ENCODE measurements at places on chromosomes 12 and 14.

DNA sequence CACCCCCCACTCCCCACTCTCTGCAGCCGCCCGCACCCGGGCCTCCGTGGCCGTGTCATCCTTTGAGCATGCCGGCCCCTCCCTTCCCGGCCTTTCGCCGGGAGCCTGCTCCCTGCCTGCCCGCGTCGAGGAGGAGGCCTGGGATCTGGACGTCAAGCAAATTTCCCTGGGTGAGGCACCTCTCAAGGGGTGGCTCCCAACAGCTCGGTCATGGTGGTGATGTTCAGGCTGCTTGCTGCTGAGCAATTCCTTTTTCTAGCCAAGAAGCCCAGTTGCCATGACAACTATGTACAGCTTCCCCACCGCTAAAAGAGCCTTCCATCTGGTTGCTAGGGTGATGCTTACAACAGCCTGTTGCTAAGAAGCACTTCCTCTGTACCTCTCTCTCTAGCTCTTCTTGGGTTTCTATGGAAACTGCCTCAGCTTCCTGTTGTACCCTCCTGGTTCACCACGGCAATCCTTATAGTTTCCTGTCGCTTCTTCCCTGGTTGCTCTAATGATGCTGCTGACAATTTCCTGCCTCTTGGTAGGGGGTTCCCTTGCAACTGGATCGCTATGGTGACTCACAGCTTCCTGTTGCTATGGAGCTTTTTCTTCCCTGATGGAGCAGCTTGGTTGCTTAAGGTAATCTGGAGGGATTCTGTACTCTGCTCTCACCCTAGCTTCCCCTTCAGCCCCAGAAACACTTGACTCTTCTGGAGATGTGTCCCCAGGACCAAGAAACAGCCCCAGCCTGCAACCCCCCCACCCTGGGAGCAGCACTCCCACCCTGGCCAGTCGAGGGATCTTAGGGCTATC is 11.0 kb downstream of the ZNF219 start:
- DNase-seq = no peak

DNA sequence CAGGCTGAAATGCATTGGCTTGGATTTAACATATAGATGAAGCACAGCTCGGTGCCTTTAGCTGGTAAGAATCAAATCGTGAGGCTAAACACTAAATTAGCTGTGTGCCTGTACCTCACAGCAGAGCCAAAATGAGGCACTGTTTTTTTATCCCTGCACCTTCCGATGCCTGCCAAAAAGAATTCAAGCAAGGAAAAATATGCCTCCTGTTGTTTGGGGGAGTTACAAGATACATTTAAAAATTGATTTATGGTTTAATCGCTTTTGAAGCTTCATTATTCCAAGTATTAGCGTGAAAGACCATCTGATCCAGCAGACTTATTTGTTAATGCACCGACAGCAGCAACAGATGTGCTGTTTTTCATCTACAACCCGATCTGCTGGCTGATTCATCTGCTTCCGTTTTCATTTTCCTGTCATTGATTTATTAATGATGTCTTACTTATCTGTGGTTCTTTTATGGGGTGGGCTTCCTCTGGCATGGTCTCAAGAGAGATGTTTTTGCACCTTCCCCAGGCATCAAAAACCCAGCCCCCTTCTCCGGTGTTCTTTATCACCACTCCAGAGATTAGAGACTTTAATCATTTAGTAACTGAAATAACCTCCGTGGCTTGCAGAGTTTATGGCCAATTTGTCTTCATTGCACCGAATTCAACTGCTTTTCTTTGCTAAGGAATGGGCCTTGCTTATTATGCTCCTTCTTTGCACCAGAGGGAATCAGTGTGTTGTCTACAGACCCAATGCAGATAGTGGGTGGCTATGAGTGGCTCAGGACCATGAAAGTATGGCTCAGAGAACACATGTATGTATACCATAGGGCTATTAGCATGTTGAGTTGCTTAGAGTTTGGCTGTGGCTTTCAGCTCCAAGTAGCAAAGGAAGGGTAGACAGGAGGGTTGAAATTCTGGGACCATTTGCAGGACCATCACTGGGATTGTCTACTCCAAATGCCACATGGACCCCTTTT is 166.8 kb upstream of the TMEM260 start:
- no peak for DNase-seq

GRCh38 chr12:40622246-40622838 is 69.9 kb upstream of the CNTN1 start:
- peak; percentile 63 for DNase-seq

- DNase-seq = no peak
These were observed 10.2 kb downstream of the TRPV4 start for GRCh38 chr12:109822951-109823411.

GRCh38 chr12:92971859-92972524 is 42.9 kb upstream of the EEA1 start:
- no peak for DNase-seq

DNA sequence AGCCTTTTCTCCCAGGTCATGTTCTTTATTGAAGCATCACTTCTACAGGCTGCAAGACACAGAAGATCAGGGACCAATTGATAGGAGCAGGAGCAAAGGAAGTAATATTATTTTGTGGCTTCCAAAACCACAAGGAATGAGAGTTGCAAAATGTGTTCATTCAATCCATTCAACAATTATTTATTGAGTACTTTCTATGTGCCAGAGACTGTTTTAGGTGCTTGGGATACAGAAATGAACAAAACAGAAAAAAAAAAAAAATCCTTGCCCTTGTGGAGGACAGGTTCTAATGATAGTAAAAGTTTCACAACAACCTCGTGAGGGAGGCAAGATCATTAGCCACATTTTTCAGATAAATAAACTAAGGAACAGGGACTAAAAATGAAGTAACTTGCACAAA is 20.1 kb upstream of the DACT1 start:
- no peak for DNase-seq

GRCh38 chr14:88856786-88857366 is 32.4 kb downstream of the TTC8 start:
- no peak for DNase-seq

GRCh38 chr14:74524076-74524811 is 30.7 kb downstream of the ISCA2 start:
- no peak for DNase-seq

GRCh38 chr14:96958057-96958456 is 160.9 kb downstream of the VRK1 start:
- no peak for DNase-seq

GRCh38 chr12:89180496-89180895 is 171.8 kb downstream of the DUSP6 start:
- DNase-seq = no peak

- peak; percentile 40 for DNase-seq
These were observed 1.2 kb downstream of the PPP1CC start for GRCh38 chr12:110741341-110742095.

GRCh38 chr14:36161776-36162175 is 14.7 kb downstream of the PTCSC3 start:
- no peak for DNase-seq

DNA sequence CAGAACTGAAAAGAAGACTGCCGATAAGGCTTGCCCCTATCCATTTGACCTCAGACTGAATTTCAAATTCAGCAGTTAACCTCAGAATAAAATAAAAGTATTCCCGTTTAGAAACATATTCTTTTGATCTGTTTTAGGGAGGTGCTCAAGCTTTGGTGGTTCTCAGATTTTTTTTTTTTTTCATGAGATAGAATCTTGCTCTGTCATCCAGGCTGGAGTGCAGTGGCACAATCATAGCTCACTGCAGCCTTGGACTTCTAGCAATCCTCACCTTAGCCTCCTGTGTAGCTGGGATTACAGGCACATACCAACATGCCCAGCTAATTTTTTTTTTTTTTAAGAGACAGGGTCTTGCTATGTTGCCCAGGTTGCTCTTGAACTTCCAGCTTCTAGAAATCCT is 15.5 kb downstream of the AEBP2 start:
- no peak for DNase-seq

- no peak for DNase-seq
These were observed 17.2 kb upstream of the ELK3 start for GRCh38 chr12:96177013-96177412.

DNA sequence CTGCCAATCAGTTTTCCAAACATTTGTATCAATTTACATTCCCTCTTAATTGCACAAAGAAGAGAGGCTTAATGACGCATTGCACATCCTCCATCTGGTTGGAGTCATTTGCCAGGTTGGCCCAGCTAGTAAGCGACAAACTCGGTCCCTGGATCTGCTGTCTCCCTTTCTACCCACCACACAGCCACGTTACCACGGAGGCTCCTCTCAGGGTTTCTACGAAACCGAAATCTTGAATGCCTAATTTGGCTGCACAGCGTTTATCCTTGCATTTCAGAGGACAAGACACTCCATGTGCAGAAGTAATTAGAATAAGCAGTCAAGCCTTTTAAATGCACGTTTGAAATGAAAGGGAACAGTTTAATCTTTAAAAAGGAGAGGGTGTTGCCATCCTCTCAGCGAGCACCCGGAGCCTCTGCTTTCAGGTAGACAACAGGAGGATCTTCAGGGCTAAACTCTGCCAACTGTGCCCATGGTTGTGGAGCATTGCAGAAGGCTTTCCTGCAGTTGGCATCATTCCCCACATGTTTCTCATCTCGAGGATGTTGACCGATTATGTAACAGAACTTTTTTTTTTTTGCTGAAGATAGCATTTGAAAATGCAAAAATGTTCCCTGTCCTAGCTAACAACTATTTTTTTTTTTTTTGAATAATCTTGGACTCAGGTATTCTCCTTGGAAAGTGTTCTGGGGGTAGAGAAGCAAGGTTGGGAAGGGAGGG is 37.8 kb downstream of the SLC24A4 start:
- no peak for DNase-seq

- no peak for DNase-seq
These were observed 262.6 kb upstream of the SFSWAP start for GRCh38 chr12:131448254-131448795.

DNA sequence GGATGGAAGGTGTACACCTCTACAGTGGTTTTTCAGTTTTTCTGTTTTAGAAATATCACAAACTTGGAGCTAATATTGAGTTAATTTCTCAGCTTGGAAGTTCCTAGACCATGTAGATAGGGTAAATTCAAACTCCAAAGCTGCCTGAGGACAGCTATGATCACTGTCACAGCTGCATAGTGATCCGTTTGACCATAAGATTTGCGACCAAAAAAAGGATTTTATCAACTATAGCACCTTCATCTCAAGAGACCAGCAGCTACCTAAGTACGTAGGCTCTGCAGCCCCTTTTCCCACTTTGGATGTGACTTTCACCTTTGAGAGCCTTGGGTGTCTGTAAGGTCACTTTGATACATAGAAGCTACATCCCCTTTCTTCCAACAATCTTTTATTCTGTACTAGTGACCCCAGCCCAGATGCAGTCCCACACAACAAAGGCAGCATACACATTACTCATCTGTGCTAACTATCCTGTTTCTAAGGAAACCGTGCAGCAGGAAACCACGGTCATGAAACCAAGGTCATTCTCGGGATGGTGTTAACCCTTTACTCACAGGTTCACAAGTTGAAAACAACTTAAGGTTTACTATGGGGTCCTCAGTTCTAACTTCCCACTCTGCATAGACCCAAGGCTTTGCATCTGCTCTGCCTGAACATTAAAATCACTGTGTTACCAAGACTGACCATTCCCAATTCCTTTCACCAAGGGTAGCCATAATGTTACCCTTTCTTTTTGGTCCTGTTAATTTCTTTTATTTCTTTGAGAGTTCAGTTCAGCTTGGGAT is 75.4 kb downstream of the IFT81 start:
- no peak for DNase-seq

DNA sequence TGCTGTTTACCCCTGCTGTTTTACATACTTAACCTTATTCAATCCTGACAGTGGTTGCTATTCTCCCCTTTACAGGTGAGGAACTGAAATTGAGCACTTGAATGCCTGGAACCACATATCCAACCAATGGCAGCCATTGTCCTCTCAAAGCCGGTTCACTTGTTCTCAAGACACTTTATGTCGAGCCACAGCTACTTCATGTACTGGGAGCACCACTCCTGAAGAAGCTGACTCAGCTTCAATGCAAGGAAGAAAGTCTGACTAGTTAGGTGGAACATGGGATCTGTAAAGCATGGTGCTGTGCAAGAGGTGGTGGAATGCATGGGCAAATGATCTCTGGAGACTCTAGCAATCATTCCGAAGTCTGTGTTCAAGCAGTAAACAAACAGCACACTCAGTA is 113.9 kb upstream of the CPM start:
- no peak for DNase-seq

GRCh38 chr12:6281081-6281809 is 29.2 kb upstream of the PLEKHG6 start:
- DNase-seq = no peak

DNA sequence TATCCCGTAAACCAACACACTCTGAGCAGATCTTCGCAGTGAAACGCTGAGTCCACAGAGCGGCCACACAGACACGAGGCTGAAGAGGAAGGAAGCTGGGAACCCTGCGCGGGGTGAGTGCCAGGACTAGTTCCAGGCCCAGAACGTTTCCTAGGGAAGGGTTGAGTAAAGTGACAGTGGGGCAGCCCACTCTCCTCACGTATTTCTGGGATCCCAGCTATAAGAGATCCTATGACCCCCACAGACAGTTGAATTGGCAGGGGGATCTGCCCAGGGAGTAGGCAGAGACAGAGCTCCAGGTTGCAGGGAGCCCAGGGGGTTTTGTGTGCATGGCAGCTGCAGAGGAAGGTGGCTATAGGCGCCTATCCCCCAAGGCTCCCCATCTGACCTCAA is 51.1 kb downstream of the GTF2A1 start:
- no peak for DNase-seq

- DNase-seq = no peak
These were observed 3.7 kb downstream of the HIF1A start for GRCh38 chr14:61699027-61699426.

DNA sequence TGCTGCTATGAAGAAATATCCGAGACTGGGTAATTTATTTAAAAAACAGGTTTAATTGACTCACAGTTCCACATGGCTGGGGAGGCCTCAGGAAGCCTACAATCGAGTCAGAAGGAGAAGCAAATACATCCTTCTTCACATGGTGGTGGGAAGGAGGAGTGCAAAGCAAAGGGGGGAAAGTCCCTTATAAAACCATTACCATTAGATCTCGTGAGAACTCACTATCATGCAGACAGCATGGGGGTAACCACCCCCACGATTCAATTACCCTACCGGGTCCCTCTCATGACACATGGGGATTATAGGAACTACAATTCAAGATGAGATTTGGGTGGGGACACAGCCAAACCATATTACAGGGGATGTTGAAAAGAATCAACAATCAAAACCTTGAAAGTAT is 74.9 kb downstream of the PPM1H start:
- DNase-seq = no peak

Data from GM13977 (cell line).